ENCODE measurements at places on chromosomes 3 and 15.

DNA sequence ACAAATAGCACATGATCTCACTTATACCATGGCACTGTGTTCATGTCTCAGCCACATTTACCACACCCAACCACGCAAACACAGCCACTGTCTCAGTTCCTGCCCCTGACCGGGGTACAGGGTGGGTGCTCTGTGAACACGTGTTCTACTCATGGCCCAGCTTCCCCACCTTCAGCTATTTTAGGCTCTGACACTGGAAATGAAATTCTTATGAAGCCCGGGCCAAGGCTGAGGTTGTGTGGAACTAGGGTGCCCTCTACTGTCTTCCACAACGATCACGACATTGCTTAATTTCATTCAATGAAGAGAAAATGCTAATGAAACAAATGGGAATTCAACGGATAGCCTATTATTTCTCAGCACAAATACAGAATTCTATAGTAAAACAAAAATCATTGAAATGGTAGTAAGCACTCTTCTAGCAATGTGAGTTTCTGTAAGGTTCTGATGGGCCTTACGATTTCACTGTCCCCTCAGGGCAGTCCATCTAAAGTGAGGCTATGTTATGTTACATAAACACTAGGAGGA is 2.1 kb upstream of the GABRA5 start:
- DNase-seq = peak; percentile 27

- DNase-seq = no peak
These were observed 443.2 kb upstream of the AZI2 start for GRCh38 chr3:28791713-28792255.

GRCh38 chr3:148847351-148847750 is 17.7 kb upstream of the CPA3 start:
- DNase-seq = no peak

DNA sequence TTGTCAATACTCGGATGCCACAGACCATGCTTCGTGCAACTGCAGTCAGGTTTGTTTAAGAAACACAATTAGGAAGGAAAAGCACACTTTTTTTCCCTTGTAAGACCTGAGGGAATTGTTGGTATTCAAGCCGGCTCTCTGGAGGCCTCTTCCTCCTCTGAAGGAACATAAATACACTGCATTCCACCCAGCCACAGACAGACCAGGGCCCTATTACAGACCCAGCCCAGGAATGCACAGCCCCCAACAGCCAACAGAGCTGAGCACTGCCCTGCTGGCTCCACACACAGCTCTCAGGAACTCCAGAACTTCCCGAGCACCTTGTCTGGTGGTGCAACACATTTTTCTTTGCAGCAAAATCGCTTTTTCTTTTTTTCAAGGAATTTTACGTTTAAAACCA is 488.7 kb upstream of the PROK2 start:
- no peak for DNase-seq

DNA sequence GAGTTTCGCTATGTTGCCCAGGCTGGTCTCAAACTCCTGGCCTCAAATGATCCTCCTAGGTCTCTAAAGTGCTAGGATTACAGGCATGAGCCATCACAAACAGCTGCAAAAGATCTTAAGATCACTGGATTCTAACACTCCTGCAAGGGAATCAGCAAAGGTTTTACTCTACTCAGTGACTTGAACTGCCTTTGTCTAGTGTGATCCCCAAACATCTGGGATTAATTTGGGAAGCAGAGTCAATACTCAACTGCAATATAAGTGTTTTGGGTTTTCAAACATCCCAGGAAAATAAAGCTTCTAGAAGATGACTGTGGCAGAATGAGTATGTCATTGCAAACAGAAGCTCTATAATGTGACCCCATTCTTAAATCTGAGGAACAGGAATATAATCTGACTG is 7.2 kb downstream of the SPG21 start:
- no peak for DNase-seq

DNA sequence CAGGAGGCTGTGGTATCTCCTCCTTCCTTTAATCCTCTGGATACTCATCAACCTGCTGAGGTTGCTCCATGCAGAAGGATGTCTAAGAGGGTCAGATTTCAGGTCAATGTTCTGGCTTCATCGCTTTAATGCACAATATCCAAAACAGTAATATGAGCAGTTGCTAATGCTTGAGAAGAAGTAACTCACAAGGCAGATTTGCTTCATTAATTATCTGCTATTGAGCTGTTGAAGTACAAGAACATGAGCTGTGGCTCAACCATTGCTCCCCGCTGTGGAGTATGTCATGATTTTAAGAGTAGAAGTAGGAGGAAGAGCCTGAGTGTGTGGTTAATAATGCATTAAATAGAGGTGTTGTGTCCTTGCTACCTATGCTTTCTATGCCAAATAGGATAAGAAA is 1412.9 kb upstream of the ALCAM start:
- DNase-seq = no peak

- DNase-seq = no peak
These were observed 211.2 kb downstream of the SHQ1 start for GRCh38 chr3:72636969-72637597.

DNA sequence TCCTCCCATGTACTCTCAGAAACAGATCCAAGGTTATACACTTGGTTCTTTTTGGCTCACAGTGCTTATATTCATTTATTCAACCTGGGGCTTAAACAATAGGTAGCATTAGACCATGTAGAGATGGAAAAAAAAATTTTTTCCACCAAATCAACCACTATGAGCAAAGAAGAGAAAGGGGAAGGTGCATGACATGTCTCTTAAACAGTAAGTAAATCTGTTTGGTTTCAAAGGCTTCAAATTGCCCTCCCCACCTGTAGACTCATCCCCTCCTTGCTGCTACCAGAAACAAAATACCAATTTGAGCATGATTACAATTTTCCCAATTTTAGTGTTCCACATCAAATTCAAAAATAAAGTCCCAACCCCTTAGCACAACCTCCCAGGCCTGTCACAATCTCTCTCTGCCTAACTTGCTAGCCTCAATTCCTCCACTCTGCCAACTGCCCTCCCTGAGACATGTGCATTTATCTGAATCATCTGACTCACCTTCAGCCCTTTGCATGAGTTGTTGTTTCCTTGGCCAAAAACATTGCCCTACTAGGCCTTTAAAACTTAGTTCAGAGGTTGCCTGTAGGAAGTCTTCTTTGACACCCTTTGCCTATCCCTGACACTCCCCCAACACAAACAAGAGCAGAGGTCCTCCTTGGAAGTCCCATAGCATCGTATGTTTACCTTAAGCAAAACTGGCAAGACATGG is 30.3 kb upstream of the TSC22D2 start:
- no peak for DNase-seq

- no peak for DNase-seq
These were observed 876 bp downstream of the PLSCR1 start for GRCh38 chr3:146543461-146544001.

DNA sequence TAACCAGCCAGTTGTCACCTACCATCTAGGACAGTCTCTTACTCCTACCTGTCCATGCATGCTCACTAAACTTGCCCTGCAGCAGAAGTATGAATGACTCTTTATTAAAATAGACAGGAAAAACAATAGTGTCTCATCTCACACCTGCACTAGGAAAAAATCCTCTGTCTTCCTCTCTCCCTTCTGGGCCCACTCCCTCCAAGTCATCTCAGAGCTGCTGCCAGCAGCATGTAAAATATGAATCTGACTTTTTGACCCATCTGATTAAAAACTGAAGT is 93.5 kb upstream of the THBS1 start:
- DNase-seq = no peak

DNA sequence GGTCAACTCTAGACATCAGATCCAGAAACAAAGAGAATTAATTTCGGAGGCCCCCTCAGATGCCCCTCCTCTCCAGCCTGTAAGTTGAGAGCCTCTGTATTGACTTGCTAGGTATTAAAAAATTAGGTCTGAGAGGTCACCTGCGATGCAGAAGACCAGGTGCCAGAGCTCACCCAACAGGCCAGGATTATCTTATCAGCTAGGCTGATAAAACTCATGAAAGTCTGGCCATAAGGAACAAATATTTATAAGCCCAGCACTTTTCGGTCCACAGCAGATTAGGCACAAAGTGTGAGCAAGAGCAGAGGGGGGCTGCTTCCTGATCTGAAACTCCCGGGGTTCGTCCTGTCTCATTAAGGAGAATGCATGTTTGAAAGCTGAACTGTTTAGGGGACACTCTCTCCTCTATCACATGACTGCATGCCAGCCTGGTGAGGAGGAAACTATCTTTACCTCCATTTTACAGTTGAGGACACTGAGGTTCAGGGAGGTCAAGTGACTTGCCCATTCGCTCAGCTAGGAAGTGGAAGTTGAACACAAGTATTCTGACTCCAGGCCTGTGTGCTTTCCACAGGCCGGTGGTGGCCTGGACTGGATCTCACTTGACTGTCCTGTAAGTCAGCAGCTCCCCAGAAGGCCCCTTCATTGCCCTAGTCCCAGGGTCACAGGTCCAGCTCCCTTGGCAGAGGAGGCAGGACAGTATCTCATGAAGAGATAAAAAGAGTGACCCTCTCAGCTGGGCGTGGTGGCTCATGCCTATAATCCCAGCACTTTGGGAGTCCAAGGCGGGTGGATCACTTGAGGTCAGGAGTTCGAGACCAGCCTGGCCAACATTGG is 39.6 kb upstream of the MAGEF1 start:
- DNase-seq = no peak

DNA sequence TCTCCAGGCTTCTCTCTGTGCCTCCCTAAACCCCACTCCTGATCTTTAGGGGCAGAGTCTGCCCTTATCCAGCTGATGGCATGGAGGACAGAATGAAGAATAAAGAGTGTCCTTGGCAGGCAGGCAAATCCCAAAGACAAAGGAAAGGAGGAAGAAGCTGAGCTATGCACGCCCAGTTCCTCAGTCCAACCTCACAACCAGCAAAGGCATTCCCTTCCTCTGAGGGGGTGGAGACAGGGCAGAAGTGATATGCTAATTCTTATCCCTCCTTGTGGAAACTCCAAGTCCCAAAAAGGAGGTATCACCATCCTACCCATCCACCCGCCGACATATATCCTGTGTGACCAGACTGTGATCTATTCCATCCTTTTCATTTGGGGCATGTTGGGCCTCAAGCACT is 10.5 kb upstream of the CCDC54 start:
- no peak for DNase-seq

GRCh38 chr3:56747150-56747549 is 54.6 kb downstream of the ARHGEF3 start:
- no peak for DNase-seq

GRCh38 chr3:191414286-191414685 is 46.7 kb upstream of the PYDC2 start:
- DNase-seq = no peak

DNA sequence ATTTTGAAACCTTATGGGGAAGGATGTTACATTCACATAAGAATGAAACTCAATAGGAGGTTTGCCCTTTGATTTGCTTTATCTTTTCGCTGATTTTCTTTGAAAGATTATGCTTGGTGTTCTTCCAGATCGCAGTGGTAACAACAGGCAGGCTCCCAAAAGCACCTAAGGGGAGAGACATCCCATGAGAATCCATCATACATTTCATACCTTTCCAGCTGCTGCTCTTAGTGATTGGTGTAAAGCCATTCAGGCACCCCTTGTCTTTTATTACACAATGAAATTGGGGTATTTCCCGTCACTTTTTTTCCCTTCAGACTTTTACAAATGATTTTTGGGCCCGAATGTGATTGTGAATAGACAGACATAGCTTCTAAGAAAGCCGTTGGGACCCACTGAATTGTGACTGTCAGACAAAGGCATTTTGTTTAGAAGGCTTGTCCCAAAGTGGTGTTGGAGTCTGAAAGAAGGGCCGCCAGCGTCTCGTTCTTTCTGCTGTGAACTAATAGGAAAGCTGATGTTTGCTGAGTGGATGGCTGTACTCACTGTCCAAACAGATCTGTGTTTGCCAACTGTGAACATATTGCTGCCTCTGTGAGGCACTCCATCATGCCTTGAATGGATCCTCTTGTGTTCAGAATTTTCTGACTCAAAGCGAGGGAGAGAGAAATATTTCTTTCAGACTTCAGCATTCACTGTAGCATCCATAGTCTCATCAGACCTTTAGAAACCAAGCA is 164.3 kb downstream of the FNDC3B start:
- DNase-seq = peak; percentile 44

DNA sequence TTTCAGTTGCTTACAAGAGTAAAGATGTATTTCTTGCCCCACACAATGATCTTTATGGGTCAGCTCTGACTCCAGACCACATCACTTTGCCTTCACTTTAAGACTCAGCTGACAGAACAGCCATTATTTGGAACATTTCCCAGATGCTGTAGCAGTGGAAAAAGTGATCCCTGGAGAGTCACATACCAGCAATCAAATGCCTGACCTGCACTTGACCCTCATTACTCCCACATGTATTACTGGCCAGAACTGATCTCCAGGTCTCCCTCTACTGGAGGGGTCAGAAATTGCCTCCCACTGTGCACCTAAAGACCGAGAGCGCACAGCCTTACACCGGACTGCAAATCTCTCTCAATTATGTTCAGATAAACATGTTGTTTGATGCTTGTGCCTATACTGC is 88.6 kb upstream of the ZNF385D start:
- no peak for DNase-seq

DNA sequence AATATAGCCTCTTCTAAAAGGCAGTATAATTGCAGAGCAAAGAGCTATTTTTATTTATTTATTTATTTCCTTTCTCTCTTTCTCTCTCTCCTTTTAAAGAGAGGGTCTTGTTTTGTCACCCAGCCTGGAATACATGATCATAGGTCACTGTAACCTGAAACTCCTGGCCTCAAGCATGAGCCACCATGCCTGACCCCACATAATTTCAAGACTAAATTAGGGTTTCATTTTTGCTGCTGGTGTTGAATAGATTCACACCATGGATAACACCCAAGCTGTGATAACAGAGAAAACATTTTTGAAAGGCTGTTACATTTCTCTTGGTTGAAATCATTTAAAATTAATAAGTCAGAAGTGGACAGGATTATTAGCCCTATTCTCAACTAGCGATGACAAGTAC is 131.6 kb downstream of the LEKR1 start:
- DNase-seq = no peak

DNA sequence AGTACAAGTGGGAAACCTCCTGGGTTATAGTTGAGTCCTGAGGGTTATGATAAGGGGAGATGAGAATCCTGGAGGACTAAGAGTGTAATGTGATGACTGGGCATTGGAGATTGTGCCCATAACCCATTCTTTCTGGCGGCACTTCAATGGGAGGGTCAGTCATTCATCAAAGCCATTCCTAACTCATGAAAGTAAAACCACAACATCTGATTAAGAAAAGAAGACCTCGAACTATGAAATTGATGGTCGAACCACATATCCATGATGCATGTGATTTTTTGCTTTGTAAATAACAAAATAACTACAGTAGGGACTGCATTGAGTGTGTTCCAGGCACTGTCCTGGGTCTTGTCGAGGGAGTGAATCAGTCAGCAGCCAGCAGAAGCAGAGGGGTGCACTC is 215.1 kb downstream of the SHQ1 start:
- no peak for DNase-seq

DNA sequence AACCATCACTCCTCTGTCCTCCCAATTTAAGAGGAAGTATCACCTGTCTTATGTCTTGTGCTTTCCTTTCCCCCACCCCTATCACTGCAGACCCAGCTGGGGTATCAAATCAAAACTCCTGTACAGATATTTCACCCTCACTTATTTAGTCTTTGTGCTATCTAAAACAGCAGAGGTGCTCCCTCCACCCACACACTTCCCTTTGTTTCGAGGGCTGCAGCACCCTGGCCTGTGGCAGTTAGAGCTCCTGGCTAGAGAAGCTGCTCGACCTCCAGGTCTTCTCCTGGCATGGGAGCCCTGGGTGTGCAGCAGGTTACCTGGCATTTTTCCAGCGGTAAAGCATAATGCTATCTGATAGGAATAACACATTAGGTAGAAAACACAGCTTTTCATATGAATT is 181.4 kb upstream of the BCL6 start:
- no peak for DNase-seq

Data from NCI-H1436 (cell line).